ENCODE measurements at places on chromosomes 3 and 15.

- DNase-seq, result no peak
Measured at GRCh38 chr15:45827275-45827674, 192.4 kb downstream of the SQOR start.

DNA sequence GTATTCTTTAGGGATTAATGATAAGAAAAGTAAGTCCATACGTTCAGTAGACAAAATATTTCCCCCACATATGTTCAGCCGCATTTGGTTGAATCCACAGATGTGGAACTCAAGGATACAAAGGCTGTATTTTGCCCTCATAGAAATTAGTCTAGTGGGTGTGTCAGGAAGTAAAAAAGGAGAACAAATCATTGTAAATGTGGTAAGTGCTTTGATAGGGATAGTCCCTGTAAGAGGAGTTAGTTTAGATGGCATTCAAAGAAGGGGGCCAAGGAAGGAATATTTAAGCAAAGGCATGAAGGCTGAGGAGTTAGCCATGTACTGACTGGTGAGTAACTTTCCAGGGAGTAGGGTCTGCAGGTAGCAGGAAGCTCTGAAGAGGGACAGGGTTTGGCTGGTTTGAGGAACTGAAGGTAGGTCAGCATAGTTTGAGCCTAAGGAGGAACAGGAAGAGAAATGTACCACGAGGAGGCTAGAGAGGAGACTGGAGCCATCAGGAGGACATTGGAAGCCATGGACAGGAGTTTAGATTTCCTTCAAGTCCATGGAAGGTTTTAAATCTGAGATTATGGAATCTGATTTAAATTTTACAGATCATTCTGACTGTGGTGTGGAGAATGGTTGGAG lies 98.8 kb downstream of the MME start:
- no peak for DNase-seq

- DNase-seq, result no peak
Measured at GRCh38 chr3:113436809-113437208, 4.5 kb downstream of the CFAP44 start.

- no peak for DNase-seq
Measured at GRCh38 chr15:101145362-101145761, 106.5 kb downstream of the CHSY1 start.

DNA sequence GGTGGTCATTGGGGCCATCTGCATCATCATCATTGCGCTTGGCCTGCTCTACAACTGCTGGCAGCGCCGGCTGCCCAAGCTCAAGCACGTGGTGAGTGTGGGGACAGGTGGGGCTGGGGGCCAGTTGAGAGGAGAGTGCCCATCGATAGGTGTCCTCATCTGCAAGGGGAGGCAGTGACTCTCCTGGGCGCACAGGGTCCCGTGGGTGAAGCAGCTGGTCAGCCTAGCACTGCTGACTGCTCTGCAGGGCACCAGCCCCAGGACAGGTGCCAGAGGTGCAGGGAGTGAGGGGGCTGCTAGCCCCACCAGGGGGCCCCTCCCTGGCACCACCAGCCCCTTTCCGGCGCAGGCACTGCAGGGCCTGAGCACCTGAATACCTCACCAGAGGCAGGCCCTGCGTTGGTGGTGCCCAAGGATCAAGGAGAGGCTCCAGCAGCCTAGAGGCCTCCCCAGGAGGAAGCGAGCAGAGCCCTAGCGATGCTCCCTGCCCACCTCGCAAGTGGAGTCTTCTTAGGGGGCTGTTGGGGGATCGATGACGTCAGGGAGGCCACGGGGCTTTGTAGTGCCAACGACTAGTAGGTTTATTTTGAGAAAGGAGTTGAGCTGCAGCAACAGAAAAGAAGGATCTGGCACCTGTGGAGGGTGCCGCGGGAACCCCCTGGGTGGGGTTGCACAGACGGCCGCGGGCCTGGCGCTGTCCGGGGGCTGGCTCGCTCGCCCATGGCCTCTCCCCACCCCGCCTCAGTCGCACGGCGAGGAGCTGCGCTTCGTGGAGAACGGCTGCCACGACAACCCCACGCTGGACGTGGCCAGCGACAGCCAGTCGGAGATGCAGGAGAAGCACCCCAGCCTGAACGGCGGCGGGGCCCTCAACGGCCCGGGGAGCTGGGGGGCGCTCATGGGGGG lies 976 bp upstream of the ABTB1 start:
- no peak for DNase-seq
